ENCODE measurements at places on chromosomes 3 and 15. TPM values are rescaled to one million over a fixed set of nuclear protein-coding genes. Genes with fewer than 3 reads are reported as not detected.

Gene PDE12
- total RNA-seq = 20.4 TPM

Gene SPSB4
- total RNA-seq = 0.81 TPM

Gene CPEB1
- total RNA-seq = 3.0 TPM

Gene CKMT1A
- total RNA-seq = not detected

Gene COL6A6
- total RNA-seq = 0.18 TPM

Gene SEMA5B
- not detected for total RNA-seq

Gene RPL15
- 1,370 TPM for total RNA-seq

Gene BMF
- 2.9 TPM for total RNA-seq

Gene CSPG5
- total RNA-seq = 0.20 TPM

Gene CCR5
- 0.20 TPM for total RNA-seq

Gene ARHGEF26
- total RNA-seq = 0.41 TPM

Gene IL12A
- not detected for total RNA-seq

GRCh38 chr3:33786565-33787327, 11.7 kb upstream of the PDCD6IP start:
- DNase-seq = no peak

DNA sequence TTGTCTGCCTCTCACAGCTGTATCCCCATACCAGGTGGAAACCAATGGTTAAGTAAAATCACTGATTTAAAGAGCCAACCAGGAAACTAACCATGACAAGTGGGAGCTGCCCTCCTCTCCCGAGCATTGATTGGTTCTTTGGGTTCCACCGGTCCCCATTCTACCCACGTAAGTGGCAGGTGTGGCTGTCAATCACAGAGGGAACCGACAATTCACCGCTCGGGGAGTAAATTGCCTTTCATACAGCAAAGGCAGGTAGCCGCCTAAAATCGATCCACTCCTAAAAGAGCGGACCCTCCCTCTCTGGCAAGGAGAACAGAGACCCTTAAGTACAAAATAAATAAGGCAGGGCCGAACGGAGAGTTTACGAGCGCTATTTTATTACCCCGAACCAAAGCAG, 1.2 kb downstream of the ERC2 start:
- peak; percentile 39 for DNase-seq

DNA sequence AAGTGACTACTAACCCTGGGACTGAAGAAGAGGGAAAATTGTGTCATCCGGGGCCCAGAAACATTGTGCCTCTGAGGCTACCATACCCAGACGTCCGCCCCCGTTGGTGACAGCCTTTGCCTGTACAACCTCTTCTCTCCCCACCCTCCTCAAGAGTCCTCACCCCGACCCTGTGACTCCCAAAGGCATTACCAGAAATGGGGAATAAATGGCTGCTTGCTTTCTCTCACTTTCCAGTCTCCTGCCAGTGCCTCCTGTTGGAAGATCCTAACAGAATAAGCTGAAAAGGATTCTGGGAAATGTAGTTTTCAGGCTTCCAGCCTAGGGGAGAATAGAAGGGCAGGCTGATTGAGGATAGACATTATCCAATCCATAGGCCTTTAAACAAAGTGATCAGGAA, 30.8 kb upstream of the SLC25A36 start:
- DNase-seq = no peak

- no peak for DNase-seq
Observed at GRCh38 chr15:78640527-78641101, 396 bp downstream of the CHRNB4 start.

DNA sequence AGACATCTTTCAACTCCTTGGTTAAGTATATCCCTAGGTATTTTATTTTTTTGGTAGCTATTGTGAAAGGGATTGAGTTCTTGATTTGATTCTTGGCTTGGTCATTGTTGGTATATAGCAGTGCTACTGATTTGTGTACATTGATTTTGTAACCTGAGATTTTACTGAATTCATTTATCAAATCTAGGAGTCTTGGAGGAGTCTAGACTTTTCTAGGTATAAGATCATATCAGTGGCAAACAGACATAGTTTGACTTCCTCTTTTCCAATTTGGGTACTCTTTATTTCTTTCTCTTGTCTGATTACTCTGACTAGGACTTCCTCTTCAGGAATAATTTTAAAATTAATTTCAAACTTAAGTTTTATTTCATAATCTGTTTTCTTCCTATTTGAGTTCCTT, 125.2 kb downstream of the OCA2 start:
- no peak for DNase-seq

GRCh38 chr3:47324278-47324865, 41.6 kb downstream of the KLHL18 start:
- peak; percentile 42 for DNase-seq

DNA sequence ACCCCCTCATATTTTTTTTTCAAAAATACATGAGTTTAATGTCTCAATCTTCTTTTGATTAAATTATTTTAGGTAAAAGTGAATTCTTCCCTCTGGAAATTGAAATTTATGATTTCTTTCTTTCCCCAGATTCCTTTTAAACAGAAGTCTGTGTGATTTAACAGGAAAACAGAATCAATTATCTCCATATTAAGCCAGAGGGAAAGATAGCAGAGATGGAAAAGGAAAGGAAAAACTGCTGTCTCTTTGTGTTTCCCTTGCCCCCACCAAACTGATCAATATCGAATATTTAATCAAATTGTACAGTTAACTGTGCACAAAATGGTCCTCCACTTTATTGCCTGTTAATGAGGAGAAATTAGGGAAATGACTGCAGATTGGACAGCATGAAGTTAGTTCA, 203.5 kb upstream of the NECTIN3 start:
- no peak for DNase-seq

DNA sequence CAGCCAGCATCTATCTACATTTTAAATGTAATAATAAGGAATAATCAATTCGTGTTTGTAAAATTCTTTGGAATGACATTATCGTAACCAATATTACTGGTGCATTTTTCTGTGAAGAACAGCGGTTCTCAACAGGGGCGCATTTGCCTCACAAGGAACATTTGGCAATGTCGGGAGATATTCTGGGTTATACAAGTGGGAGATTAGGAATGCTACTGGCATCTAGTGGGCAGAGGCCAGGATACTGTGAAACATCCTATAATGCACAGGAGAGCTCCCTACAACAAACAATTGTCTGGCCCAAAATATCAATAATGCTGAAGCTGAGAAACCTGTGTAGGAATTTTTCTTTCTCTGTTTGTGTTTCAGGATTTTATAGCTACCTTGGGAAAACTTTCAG, 25.0 kb downstream of the ACP3 start:
- no peak for DNase-seq

GRCh38 chr3:14550651-14551611, 10.8 kb upstream of the GRIP2 start:
- DNase-seq = no peak

DNA sequence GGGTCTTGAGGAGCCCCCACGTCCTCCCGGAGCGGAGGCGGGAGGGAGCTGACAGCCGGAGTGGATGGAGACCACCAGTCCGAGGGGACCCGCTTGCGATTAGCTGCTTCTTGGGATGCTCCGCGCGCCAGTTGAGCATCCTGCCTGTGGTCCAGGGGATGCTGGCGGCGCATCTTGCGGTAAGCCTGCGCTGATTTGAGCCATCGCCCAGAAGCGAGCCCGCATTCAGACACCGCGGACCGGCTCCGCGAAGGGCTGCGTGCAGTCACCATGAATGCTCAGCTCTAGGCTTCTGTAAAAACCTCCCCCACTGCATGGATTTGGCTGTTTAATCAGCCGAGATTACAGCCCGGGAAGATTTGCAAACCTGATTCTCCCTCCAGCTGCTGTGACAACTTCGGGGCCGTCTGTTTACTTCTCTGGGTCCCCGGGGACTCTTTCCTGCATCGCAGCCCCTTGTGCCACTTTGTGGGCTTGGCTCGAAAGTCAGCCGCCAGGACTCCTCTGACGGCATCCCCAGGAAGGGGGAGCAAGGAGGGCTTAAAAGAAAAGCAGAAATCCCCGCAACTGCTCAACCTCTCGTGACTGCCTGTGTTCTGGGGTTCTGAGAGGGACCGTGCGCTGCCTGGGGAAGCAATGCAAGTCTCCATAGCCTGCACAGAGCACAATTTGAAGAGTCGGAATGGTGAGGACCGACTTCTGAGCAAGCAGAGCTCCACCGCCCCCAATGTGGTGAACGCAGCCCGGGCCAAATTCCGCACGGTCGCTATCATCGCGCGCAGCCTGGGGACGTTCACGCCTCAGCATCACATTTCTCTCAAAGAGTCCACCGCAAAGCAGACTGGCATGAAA, 171.1 kb downstream of the KCNAB1 start:
- DNase-seq = peak; percentile 12

DNA sequence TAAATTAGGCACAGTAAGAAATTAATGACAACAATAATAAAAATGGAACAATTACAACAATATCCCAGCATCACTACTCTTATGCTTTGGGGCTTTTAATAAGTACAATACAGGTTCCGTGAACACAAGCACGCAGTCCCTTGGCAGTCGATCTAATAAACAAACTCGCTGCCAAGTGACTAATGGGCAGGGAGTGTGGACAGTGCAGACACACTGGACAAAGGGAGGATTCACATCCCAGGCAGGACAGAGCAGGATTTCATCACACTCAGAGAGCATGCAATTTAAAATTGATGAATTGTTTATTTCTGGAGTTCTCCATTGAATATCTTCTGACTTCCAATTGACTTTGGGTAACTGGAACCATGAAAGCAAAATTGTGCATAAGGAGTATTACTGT, 524.1 kb upstream of the CFAP20DC start:
- peak; percentile 41 for DNase-seq

DNA sequence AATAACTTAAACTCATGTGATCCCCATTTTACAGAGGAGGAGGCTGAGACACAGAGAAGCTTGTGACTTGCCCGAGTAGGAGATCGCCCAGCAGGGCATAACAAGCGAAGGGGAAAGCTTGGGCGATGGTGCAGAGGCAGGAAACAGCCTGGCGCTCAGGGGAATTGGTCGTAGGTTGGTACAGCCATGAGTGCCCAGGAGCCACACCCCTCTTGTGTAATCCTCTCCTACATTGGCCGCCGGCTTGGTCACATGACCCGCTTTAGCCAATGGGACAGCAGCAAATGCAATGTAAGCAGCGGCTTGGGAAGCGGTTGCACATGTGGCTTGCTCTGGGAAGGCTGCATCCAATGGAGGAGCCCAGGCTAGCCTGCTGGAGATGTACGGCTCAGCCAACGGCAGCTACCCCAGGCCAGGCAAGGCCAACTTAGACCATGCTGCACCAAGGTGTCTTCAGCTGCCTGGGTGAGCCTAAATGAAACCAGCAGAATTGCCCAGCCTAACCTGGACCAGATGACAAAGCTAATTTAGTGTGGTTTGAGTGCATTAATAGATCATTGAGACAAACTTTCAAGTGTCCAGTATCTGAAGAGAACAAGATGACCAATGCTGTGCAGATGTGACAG, 50.3 kb upstream of the SLC6A6 start:
- no peak for DNase-seq

GRCh38 chr3:13717222-13717895, 162.5 kb downstream of the WNT7A start:
- DNase-seq = no peak

- DNase-seq = no peak
Observed at GRCh38 chr15:51494411-51495314, 127.9 kb downstream of the DMXL2 start.

GRCh38 chr3:148158210-148158609, 539.5 kb upstream of the AGTR1 start:
- DNase-seq = no peak

- no peak for DNase-seq
Observed at GRCh38 chr3:100463646-100464155, 28.7 kb upstream of the TMEM45A start.

DNA sequence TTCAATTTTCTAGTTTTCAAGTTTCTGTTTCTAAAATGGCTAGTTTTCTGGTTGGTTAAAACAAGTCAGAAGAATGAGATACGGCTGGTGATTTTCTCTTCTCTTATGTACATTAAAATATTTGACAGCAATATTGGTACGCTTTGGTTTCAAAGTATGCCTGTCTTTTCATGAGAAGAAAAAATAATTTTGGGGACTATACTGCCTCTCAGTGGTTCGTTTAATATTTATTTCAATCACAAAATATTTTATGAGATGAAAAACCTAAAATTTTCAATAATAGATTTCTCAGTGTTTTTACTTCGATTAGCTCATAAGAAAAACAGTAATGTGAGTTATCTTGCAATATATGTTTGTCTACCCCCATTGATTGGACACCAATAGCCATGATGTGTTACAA, 72.8 kb upstream of the AADACL2 start:
- DNase-seq = no peak

DNA sequence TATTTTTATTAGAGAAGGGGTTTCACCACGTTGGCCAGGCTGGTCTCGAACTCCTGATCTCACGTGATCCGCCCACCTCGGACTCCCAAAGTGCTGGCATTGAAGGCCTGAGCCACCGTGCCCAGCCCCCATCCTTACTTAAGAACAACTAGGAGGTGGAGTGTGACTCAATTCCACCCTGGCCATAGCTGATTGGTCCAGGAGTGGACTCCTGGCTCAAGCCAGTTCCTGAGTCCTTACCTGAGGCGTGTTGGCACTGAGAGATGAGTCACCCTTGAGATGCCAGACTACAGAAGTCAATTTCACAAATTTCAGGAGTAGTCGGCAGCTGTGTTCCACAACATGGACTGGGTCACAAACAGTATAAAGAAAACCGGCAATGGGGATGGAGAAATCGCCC, 124.2 kb downstream of the SHQ1 start:
- DNase-seq = no peak

GRCh38 chr15:84750583-84751092, 2.2 kb downstream of the ZNF592 start:
- no peak for DNase-seq

GRCh38 chr3:178823591-178824246, 247.9 kb downstream of the ZMAT3 start:
- DNase-seq = no peak

- no peak for DNase-seq
Observed at GRCh38 chr3:170485294-170485693, 66.6 kb downstream of the CLDN11 start.

GRCh38 chr15:101001056-101001455, 81.9 kb downstream of the LRRK1 start:
- DNase-seq = no peak

GRCh38 chr3:37814547-37814946, 47.1 kb upstream of the CTDSPL start:
- DNase-seq = no peak

DNA sequence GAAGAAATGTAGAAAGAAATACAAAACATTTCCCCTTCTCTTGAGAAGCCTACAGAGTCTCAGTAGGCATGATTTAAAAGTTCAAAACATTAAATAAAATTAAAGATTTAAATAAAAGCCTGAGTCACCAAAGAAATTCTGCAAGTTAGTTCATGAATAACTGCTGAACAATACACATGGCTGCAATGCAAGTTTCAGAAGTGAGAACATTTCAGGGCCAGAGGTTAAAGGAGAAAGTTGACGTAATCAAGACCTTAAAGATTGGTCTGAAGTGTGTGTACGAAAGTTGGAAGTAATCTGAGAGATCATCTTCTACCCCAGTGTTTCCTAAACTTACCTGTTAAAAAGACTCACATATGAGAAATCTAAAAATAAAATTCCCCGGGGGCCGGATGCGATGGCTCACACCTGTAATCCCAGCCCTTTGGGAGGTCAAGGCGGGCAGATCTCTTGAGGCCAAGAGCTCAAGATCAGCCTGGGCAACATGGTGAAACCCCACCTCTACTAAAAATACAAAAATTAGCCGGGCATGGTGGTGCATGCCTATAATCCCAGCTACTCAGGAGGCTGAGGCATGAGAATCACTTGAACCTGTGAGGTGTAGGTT, 108.7 kb upstream of the PHLDB2 start:
- DNase-seq = no peak

GRCh38 chr3:82676356-82677026, 915.0 kb upstream of the GBE1 start:
- DNase-seq = no peak

All from gastrocnemius medialis (tissue), 4 donors.